NCI-H2171 treated with DMSO at 0.1 percent for 48 hours (cell line): ENCODE measurements at places on chromosomes 7 and 10.

DNA sequence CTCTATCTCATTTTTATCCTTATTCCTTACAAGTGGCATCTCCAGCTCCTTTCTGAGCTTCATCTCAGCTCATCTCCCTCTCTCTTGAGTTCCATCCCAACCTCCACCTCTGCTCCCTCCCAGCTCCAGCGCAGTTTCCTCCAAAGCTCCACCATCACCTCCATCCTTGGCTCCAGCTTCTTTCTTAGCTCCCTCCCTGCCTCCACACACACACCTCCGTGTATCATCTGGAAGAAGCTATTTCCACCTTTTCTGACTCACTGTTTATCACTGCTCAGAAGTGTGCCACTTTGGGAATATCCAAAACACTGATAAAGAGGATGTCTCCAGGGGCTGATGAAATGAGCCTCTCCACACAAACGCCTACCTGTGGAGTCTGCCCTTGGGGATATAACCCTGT, 481.4 kb downstream of the PTPRN2 start:
- no peak for DNase-seq

GRCh38 chr7:92751902-92752901, 84.2 kb downstream of the CDK6 start:
- DNase-seq: no peak

GRCh38 chr10:33242931-33243330, 91.5 kb downstream of the NRP1 start:
- DNase-seq: no peak

DNA sequence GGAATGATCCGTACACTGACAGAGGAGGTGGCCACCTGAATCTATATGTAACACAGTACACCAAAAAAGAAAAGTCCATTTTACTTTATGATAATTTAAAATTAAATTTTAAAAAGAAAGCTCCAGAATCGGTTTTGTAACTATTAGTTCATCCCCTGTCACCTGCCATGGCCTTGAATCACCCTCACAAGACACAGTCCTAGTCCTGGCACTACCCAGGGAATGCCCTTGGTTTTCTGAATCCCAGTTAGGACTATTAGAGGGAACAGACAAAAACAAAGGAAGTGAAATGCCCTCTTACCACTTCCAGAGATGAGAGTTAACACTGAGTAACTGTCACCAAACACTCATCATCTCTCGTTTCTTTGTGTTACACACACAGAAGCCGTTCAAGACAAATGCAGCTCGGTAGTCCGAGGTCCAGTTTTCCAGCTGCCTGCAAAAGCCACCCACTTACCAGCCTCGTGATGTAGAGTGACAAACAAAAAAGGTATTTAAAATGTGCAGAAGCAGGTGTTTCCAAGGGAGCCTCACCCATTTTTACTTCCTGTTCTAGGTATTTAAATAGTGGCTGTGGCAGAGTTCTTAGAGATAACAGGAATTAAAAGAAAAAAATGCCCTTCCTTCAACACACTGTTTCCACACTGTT, 6.1 kb downstream of the PTPRN2 start:
- no peak for DNase-seq

- DNase-seq: peak; percentile 11
These were observed 246.8 kb downstream of the SKIDA1 start for GRCh38 chr10:21278491-21279216.

DNA sequence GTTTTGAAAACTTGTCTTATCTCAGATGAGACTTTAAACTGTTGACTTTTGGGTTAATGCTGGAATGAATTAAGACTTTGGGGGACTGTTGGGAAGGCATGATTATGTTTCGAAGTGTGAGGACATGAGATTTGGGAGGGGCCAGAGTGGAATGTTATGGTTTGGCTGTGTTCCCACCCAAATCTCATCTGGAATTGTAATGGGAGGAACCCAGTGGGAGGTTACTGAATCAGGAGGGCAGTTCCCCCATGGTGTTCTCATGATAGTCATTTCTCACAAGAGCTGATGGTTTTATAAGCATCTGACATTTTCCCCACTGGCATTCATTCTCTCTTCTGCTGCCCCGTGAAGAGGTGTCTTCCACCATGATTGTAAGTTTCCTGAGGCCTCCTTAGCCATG, 13.8 kb upstream of the POT1 start:
- no peak for DNase-seq

DNA sequence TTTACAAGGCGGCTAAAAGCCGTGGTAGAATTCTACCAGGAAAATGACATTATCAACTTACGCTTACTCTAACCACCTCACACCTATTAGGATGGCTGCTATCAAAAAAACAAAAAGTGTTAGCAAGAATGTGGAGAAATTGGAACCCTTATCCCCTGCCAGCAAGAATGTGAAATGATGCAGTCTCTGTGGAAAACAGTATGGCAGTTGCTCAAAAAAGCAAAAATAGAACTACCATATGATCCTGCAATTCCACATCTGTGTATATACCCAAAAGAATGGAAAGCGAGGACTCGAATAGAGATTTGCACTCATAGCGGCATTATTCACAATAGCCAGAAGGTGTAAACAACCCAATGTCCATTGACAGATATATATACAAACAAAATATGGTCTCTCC, 61.3 kb downstream of the KIF5B start:
- no peak for DNase-seq

DNA sequence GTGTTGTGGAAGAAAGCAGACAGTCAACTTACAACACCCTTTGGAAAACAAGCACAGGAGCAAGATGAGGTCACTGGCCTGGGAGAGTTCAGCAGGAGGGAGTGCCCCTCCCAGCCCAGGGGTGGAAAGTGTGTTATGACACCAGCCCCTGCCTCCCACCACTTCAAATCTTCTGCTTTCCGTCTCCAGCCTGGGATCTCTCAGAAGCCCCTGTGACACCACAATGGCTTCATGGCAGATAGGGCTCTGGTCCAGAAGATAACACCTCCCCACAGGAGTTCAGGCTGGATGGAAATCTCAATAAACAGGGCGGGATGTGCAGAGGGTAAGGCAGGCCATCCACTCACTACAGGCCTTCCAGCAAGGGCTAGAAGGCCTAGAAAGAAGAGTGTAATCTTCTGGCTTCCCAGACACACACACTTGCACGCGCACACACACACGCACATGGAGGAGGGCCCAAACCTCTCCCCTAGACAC, 48.7 kb upstream of the ZMIZ1 start:
- no peak for DNase-seq

DNA sequence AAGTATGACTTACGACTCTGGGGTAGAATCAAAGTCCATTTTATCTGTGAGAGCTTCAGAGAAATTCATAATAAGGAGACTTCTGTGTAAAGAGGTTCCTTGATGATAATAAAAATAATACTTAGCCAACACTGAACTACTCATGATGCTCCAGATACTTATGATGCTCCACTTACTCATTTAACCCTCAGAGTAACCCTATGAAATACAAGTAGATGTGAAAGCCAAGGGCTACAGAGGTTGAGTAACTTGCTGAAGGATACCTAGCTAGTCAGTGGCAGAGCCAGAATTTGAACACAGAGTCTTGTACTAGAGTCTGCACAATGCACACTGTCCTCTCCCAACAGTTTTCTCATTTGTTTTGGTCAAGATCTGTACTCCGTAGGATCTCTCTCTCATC, 89.5 kb downstream of the HECW1 start:
- DNase-seq: no peak

DNA sequence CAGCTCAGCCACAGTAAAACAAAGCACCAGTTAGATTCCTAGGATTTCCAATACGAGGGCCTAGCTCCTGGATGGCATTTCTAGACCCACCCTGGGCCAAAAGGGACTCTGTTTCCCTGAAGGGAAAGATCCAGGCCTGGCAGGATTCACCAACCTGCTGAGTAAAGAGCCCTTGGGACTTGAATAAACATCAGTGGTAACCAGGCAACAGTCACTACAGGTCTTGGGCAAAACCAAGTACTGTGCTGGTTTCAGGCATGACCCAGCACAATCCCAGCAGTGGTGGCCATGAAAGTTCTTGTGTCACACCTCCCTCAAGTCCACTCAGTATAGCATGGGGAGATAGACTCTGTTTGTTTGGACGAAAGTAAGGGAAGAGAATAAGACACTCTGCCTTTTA, 31.0 kb upstream of the STARD3NL start:
- no peak for DNase-seq

- no peak for DNase-seq
These were observed 565.4 kb upstream of the AUTS2 start for GRCh38 chr7:69032848-69033247.

DNA sequence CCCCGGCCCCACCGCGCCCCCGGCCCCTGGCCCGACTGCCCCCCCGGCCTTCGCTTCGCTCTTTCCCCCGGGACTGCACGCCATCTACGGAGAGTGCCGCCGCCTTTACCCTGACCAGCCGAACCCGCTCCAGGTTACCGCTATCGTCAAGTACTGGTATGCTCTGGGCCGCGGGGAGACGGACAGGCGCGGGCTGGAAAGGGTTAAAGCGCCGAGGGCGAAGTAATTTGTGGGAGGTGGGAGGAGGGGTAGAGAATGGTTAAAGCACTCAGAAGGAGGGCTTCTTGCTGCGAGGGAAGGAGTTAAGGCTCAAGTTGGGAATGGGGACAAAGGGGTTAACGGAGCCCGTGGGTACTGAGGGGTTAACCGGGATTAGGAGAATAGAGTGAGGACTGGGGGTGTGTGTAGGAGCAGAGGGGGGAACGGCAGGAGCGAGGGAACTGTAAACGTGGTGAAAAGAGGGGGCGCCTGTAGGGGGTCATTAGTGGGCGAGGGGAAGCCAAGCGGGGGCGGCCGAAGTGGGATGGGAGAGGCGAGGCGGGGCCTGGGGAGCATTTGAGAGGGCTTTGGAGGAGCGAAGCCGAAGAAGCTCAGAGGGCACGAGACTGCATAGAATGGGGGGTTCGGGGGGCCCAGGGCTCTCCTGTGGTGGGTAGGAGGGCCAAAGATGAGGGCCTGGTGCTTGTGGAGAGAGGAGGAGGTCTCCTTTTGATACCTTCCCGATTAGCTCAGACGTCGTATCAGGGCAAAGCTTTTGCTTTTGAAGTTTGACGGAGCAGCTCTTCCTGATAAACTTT, 605 bp downstream of the SUFU start:
- no peak for DNase-seq

DNA sequence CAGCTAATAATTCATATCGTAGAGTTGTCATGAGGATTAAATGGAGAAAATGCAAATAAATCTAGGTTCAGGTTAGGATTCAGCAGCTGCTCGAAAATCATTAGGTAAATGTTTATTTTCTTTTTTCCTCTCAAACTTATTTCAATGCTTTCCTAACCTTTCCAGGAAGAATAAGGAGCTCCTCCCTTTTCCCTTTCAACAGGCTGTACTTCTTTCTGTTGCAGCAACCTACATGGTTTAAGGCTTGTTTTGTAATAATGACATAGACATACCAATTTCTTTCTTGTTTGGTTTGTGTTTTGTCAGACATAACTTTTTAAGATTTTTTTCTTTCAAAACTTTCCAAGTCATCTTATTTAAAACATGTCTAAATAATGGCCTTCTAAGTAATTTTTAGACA, 18.2 kb downstream of the GPR141 start:
- no peak for DNase-seq

- no peak for DNase-seq
These were observed 4.6 kb downstream of the PSD start for GRCh38 chr10:102413806-102414561.

GRCh38 chr10:133557381-133557780, 8.0 kb downstream of the SYCE1 start:
- DNase-seq: no peak

GRCh38 chr10:98097616-98098015, 36.8 kb upstream of the R3HCC1L start:
- peak; percentile 6 for DNase-seq

DNA sequence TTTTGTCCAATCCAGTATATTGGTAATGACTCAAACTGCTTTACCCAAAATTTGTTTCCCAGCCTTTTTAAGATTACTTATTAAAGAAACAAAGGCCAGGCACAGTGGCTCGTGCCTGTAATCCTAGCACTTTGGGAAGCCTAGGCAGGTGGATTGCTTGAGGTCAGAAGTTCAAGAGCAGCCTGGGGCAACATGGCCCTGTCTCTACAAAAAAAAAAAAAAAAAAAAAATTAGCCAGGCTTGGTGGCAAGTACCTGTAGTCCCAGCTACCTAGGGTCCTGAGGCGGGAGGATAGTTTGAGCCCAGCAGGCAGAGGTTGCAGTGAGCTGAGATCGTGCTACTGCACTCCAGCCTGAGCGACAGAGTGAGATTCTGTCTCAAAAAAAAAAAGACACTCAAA, 7.0 kb upstream of the ARHGAP12 start:
- no peak for DNase-seq

GRCh38 chr7:119196183-119196582, 971.7 kb downstream of the ANKRD7 start:
- no peak for DNase-seq

GRCh38 chr7:7792056-7792455, 73.6 kb upstream of the RPA3 start:
- no peak for DNase-seq

DNA sequence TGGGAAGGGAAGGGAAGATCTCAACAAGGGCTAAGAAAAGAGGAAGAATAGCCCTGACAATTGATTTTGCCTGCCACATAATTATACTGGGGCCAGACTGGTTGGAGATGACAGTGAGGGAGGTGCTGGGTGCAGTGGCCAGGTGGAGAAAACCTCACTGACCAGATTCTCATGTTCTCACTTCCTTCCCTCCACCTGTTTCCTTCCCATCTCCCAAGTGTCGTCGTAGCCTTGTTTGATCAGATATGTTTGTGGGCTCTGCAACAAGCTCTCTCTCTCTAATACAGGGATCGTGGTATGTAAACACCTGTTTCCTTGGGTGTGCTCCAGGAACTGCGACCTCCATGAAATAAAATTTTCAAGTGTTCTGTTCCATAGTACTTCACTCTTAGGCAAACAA, 60.2 kb downstream of the VCL start:
- peak; percentile 27 for DNase-seq

GRCh38 chr10:45470098-45471012, 96.3 kb downstream of the ALOX5 start:
- no peak for DNase-seq

DNA sequence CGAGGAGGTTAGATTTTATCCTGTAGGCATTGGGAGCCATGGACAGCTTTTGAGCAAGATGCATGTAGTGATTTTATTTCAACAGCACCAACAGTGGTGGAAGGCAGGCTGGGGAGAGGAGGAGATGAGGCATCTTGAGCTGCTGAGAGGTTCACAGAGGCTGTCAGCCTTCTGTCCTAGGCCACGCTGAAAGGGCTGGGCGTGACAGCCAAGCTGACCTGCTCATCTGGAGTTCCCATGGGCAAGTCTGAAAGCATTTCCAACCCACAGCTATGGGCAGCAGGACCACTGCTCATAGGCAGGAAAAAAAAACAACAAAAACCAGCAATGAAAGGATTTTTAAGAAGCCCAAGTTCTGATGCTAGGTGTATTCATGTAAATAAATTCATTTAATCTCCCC, 7.7 kb downstream of the NEURL1 start:
- no peak for DNase-seq

DNA sequence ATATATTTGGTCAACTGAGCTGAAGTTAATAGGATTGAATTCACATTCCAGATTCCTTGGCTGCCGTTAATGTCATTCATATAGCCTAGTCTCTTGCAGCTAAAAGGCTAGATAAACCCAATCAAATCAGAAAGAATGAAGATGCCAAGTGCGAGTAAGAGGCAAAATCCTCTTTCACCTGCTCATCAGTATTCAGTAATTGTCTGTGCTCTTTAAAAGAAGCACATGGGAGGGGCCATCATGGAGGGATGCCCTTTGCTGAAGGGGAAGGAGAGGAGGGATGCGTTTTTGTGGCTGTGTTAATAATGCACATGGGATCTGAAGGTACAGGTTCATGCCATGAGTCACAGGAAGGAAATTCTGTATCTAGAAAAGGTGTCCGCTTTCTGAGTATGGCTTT, 232.2 kb downstream of the TMEM178B start:
- no peak for DNase-seq
